ENCODE measurements at places on chromosomes 13 and 19.

GRCh38 chr13:21463424-21463823, 4.3 kb upstream of the ZDHHC20 start:
- no peak for DNase-seq

- peak; percentile 69 for DNase-seq
These were observed 71.2 kb downstream of the GNG7 start for GRCh38 chr19:2631213-2631821.

GRCh38 chr19:33524024-33524664, 2.6 kb upstream of the PEPD start:
- DNase-seq, result no peak

DNA sequence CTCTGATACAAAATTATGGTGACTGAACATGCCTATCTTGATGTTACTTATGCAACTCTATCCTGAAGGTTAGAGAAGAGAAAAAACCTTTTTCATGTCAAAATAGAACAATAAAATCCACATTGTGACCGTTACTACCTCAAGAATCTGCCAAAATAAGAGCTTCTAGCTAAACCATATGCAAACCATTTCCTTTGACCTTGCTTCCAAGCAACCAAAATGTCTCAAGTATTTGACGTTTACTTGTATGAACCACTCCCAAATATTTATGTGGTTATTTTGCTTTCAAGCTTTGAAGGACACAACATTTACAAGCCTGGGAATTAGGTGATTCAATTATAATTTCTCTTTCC, 13.9 kb downstream of the FOXO1 start:
- no peak for DNase-seq

GRCh38 chr13:47675871-47676270, 325.2 kb downstream of the SUCLA2 start:
- no peak for DNase-seq

DNA sequence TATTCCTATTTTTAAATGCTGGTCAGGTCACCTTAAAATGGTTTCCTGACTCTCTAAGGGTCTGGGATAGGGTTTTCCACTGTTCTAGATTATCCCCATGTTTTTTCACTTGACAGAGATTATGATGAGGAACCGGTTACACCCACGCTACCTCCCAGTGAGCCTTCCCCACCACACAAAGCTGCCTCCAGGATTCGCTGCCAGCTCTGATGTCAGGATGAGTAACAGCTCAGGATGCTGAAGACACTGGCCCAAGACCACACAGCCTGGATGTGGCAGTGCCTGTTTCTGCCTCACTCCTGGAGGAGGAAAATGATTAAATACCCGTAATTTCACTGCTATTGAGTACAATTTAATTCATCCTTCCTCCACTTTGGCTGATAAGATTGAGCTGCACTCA, 22.9 kb downstream of the ZNF114 start:
- DNase-seq, result peak; percentile 56

DNA sequence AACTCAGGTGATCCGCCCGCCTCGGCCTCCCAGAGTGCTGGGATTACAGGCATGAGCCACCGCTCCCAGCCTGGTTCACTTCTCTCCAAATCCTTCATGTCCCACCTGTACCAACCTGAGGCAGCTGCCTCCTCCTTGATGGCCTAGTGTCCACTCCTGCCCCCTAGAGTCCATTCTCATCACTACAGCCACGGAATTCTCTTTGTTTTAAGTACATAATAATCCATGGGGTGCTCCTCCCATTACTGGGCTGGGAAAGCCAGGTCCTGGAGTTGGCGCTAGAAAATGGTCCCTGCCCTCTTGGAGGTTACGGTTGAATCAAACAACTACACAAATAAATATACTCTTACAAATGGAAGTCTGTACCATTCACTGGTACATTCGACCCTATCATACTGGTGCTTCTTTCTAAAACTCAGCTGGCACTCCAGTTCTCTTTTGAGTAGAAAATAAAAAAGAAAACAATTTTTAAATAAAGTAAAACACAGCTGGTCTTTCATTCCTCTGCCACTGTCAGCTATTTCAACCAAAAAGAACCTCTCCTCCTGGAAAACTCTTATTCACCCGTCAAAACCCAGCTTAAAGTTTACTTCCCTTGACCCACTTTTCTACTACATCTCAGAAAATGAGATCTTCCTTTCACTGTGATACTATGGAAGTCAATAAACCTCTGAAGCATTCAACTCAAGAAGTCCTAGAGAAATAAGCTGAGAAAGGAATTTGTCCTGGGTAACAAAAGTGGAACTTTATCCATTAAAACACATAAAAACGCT, 22.4 kb upstream of the ARHGEF18 start:
- DNase-seq, result peak; percentile 31

DNA sequence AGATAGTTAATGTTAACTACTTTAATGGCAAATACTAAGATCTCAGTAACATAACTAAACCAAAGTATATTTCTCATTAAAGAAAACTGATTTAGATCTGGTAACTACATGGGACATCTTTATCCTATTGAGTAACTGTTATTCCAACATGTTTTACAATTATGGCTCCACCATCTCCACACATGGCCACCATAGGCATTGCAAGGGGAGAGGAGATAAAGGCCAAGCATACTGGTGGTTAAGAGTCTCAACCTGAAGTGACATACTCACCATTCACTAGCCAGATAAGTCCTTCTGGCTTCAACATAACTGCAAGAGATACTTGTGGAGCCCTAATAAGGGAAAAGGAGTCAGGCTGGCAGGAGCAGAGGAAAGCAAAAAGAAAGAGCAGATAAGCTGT, 1586.4 kb upstream of the SPRY2 start:
- no peak for DNase-seq

DNA sequence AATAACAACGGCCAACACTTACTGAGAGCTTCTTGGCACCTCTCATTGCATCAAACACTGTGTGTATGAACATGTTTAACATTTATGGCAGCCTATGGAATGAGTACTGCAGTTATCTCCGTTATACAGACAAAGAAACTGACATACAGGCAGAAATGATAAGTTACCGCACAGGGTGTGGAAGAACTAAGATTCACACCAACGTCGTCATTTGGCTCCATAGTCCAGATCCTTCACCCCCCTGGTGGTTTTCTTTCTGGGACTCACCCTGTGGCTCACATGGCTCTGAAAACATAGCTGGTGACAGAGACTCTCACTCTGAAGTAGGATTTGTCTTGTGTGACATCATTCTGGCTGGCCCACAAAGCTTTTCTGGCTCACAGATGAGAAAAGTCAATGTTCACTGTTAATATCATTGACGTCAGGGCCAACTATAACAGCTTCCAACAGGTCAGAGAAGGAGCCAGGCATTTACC, 230.1 kb downstream of the DLEU7 start:
- no peak for DNase-seq

DNA sequence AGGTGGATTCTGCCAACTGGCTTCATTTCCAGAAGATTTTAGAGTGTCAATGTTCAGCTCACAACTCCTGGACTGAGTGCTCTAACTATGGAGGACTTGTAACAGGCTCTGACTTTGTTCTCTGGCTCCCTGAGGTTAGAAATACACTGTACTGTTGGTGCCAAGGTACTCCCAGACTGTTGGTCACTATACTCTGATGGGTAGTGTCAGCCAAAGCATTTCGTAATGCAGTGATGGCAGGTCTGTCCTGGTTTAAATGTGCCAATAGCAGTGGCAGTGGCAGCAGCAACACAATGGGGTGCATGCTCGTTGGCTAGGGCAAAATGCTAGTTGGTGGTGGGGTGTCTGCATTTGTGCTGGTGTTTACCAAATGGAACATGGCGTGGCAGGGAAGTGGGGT, 472.2 kb downstream of the TDRD3 start:
- no peak for DNase-seq

GRCh38 chr19:12995596-12996405, 526 bp downstream of the NFIX start:
- no peak for DNase-seq

DNA sequence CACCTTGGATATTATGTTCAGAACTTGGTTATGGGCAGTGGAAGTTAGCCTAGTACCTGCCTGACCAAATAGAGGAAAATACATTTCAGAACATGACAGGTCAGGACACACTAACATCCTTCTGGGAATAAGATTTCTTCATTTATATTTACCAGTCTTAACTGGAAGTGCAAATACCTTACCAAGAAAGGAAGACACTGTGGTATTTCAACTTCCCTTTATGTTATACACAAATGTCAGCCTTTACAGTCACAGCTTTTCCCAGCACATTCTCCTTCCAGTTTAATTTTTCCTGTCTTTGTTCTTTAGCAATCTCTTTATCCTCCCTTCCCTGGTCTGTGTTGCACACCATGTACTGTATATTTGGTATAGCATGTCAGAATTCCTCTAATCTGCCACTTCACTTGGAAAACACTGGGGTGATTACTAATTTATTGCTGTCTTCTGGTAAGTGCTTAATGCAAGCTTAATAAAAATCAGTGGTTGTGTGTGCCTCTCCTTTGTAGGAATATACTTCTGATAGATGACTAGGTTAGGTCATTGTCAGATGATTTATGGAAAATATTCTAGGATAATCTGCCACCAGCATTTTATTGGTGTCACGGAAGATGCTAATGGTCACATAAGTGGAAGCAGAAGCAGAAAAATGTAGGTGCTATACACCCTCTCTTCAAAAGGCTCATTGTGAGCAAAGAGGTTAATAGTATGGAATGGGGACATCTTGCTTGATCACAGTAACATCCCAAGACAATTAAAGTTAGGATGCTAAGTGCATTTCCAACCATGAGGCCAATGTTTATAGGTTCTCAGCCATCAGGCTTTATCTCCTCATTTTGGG, 124.3 kb upstream of the STARD13 start:
- DNase-seq, result peak; percentile 17

GRCh38 chr13:113788413-113789135, 29.5 kb downstream of the TMEM255B start:
- DNase-seq, result no peak

GRCh38 chr19:5718037-5718578, 1.8 kb downstream of the LONP1 start:
- peak; percentile 57 for DNase-seq

DNA sequence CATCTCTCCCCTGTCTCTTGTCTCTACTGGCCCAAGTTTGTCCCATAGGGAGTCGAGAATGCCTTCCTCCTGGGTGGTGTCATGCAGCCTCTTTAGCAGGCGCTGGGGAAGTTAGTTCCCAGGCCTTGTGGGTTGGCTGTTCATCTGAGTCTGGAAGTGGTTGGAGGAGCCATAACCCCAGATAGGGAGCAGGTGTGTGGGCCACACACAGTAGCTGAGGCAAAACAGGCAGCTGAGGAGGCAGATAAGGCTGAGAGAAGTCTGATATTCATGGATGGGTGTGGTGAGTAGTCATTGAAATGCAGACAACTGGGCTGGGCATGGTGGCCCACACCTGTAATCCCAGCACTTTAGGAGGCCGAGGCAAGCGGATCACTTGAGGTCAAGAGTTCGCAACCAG, 40.9 kb upstream of the KPNA3 start:
- no peak for DNase-seq

- DNase-seq, result no peak
These were observed 27.2 kb downstream of the COMP start for GRCh38 chr19:18763674-18764590.

DNA sequence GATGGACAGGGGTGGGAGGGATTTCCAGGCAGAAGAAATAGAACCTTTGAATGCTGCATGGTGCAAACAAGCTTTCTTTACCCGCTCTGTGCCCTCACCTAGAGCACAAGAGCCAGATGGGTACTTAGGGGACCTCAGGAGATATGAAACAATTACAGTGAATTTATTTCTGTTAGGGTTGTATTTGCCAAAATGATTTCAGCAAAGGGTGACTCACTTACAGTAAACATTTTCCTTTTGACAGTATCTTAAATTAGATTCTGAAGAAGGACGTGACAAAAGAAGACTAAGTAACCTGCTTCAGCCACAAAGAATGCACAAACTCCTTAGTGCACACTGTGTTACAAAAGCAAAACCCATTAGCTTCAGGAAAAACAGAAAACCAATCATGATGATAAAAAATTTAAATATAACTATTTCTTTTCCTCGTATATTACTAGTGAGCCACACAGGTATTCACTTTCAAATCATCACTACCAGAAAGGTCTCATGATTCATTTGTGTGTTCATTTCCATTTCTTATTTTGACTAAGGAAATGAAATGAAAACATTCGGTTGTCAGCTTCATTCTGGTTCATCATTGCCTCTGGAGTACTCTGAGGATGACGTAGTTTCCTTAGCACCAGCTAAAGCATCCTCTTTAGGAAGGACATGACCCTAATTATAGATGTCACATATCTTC, 158.8 kb downstream of the NHLRC3 start:
- no peak for DNase-seq

DNA sequence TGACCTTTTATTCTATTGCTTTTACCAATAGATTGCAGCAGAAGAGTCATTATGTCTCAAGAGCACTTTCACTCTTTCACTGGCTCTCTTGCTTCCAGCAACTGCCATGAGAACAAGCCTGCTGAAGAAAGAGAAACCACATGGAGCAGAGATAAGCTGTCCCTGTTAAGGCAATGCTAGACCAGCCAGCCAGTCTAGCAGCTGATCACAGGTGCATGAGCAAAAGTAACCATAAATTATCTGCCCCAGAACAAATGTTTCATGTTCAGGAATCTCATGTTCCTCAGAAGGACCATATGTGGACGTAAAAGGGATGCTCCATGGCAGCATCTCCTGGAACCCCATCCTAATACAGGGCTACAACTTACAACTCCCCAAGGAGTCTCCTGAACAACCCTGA, 20.4 kb upstream of the DCLK1 start:
- no peak for DNase-seq

DNA sequence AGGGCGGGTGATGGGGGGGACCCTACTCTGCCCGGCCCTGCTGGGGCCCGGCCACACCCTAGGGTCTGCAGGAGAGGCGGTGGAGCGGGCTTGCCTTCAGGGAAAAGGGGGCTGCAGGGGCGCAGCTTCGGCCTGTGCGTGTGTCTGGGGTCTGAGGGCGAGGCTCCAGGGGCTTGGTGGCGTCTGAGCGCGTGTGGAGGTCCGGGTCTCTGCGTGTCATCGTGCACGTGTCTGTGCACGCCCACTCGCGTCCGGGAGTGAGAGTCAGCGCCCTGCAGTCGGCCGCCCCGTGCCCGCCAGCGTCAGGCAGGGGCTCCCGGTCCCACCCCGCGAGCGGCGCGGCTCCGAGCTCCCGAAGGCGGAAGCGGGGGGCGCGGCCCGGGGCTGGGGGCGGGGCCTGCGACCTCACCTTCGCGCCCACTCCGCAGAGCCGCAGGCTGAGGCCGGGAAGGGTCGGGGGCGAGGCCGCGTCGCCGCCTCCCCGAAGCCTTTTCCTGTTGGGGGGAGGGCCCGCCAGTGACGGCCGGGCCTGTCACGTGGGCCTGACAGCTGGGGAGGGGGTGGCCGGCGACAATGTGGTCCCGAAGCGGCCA, at the start of gene ARHGAP45:
Gene ARHGAP45 (plus strand): TSS at position 420 of the 593 bp plus-strand sequence. CDS start 239 bp downstream, outside the sequence.
- peak; percentile 84 for DNase-seq

- no peak for DNase-seq
These were observed 127.2 kb downstream of the DNAJC15 start for GRCh38 chr13:43150369-43151207.

DNA sequence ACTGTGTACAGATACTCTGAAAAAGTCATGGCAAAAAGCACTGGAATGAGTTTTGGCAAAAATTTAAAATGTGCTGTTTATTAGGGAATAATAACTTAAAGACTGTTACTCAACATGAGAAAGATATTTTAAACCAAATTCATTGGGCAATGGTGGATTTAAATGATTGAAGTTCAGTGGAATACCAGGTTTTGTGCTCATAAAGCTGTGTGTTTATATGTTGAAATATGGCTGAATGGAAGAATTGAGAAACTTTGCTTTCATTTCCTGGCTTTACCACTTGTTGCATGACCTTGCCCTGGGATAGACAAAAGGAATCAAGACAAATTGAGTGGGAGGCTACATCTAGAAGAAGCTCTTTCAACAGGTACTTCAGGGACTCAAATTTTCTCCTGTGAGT, 246.4 kb downstream of the GPC5 start:
- no peak for DNase-seq

Data from suppressor macrophage treated with lipopolysaccharide for 4 hours (primary cell).